ENCODE measurements at places on chromosomes 6 and 20.
A peak's percentile ranks its signal among the peaks of the same experiment; 100 is the strongest.

DNA sequence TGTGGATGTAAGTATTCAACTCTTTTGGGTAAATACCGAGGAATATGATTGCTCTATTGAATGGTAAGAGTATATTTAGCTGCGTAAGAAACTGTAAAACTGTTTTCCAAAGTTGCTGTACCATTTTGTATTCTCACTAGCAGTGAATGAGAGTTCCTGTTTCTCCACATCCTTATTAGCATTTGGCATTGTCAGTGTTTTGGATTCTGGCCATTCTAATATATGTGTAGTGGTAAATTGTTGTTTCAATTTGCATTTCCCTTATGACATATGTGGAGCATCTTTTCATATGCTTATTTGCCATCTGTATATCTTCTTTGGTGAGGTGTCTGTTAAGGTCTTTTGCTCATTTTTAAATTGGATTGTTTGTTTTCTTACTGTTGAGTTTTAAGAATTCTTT, 29.3 kb upstream of the KAT14 start:
- DNase-seq, result no peak

GRCh38 chr6:46010771-46011170, 4.9 kb downstream of the CLIC5 start:
- no peak for DNase-seq

DNA sequence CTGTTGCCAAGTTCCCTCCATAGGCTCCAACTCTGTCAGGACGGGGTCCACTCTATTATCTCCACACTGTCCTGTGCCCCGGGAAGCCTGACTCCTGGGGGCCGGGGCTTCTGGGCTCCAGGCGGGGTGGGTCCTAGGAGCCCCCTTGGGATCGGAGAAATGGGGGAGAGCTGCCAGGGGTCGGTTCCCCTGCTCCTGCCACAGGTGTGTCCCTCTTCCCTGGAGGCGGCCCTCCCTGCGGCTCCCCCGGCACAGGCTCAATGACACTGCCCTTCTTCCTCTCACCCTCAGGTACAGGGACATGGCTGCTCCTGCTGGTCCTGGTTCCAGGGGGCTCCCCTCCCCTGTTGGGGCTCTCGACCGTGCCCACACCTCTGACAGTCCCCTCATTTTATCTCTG, 110.0 kb downstream of the DHX35 start:
- no peak for DNase-seq

GRCh38 chr20:12256806-12257205, 339.1 kb downstream of the BTBD3 start:
- DNase-seq, result no peak

- DNase-seq, result no peak
These were observed 108.4 kb downstream of the JAG1 start for GRCh38 chr20:10565191-10565921.

DNA sequence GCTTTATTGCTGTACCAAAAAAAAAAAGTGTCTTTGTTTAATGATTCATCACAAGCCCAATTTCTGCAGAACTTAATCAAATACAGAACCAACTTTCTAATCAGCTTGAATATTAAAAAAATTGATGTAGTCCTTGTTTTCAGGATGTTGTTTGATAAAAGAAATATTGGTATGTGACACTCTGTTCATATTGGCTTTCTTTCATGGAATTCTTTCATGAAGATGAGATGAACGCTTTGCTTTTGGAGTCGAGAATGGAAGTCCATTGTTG, 184.3 kb downstream of the ZNF217 start:
- DNase-seq, result no peak

- no peak for DNase-seq
These were observed 109.9 kb downstream of the PSMB1 start for GRCh38 chr6:170443151-170443662.

DNA sequence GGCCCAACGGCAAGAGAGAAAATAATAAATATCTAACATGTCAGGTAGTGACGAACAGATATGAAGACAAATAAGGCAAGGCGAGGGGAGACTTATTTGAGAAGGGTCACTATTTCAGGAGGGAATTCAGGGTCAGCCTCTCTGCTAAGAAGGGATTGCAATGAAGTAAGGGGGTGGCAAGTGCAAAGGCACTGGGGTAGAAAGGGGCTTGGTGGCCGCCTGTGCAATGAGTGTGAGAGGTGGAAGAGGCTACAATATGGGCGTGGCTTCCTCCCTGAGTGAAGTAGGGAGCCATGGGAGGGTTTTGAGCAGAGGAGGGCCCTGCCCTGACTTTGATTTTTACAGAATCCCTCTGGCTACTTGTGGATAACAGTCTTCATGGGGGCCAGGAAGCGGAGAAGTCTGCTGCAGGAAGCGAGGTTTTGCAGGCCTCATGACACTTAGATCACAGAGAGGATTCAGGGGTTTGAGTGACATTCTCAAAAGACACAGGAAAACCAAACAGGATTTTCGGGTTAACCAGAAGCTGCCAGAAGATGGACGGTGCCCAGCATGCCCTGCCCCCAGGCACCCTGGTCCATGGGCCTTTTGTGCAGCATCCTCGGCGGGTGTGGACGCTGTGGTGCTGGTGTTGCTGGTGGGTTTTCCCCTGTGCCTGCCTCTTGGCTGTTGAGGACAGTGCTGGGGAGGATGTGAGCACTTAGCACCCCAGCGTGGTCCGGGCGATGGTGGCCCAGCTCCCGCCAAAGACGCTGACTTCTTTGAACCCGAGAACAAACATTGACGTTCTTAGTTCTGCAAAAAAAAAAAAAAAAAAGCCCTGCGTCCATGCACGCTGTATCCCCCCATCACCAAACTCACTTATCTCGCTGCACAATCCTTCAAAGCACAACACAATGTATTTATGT, 124.2 kb upstream of the PTPN1 start:
- no peak for DNase-seq

DNA sequence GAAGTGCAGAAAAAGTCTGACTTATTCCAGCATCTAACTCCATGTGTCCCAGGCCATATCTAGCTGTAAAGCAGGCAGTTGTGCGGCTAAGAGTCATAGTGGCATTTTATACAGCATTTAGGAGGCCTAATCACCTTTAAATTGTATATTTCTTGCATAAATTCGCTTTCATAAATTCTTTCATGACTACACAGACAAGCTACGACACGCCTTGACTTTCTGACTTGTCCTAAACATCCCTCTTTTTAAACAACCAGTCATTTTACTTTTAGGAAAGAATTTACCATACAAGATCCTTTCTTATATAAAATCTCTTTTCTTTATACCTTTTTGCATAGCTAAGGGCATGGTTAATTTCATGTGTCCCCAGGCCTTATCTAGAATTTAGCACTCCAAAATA, 81.7 kb upstream of the THBS2 start:
- DNase-seq, result no peak

DNA sequence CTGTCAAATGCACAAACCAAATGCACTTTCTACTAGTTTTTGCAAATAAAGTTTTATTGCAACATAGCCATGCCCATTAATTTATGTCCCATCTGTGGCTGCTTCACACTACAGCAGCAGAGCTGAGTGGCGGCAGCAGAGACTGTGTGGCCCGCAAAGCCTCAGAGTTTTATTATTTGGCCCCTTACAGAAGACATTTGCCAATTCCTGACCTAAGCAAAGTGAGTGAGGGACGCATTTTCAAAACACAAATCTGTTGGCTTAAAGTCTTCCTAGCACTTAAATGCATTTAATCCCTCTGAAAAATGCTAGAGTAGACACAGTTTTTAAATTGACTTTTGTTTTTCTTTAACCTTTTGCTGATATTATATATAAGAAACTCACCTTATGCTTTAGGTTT, 126.4 kb downstream of the PHACTR3 start:
- DNase-seq, result no peak

DNA sequence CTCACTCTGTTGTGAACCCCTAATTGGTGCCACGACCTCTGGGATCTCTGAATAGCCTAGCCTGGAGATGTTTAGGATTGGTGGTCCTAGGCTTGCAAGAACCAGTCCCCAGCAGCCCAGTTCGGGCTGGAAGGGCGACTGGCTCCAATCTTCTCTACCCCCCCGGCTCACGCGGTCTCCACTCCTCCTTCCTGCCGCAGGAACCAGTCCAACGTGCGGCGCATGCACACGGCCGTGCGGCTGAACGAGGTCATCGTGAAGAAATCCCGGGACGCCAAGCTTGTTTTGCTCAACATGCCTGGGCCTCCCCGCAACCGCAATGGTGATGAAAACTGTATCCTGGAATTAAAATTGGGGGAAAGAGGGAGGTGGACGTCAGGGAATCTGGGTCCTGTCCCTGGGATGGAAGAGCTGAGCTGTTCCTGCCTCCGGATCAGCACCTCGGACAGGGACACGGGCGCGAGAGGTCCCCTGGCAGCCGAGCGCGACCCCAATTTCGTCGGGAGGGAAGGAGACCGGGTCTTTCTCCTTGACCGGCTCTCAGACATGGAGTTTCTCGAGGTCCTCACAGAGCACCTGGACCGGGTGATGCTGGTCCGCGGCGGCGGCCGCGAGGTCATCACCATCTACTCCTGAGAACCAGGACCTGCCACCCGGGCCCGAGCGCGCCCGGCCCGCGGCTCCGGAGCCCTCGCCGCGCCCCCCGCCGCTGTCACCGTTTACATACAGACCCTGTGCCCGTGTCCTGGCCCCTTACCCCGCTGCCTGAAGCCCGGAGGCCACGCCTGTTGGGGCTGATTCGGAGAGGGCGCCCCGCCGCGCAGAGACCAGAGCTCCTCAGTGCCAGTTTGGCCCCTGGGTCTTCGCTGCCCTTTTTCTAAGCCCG, 28.2 kb downstream of the SLC12A5 start:
- no peak for DNase-seq

- DNase-seq, result no peak
These were observed 187.4 kb downstream of the SLC16A10 start for GRCh38 chr6:111274593-111275217.

DNA sequence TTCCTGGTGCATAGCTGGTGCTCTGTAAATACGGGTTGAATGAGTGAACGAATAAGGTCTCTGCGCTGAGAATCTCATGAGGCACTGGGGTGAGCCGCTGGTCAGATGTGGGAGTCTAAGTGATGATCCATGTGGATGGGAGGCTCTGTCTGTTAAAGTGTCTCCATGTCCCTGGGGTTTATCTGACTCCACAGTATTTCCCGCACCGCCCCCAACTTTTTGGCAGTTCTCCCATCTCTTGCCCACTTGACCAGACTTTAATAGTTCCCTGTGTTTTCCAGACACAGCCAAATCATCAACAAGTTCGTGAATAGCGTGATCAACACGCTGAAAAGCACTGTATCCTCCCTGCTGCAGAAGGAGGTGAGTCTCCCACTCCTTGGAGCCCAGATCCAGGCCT, 9.9 kb downstream of the BPIFA2 start:
- DNase-seq, result no peak

- DNase-seq, result no peak
These were observed 54.9 kb downstream of the LY86 start for GRCh38 chr6:6643398-6643797.

- DNase-seq, result no peak
These were observed 472.9 kb upstream of the ZNF337 start for GRCh38 chr20:26169506-26169905.

DNA sequence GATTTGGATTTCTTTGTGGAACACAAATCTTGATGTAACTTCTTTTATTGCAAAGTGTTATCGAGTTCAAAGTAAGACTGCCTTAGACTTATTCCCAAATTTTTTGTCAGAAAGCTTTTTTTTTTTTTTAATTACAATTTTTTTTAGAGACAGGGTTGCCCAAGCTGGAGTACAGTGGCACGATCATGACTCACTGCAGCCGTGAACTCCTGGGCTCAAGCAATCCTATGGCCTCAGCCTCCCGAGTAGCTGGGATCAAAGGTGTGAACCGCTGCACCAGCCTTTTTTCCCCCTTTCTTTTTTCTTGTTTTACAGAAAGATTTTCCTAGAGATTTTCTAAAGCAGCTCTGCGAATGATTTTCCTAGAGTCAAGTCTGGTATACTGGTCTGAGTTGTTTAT, 2.8 kb downstream of the RIOK1 start:
- DNase-seq, result no peak

DNA sequence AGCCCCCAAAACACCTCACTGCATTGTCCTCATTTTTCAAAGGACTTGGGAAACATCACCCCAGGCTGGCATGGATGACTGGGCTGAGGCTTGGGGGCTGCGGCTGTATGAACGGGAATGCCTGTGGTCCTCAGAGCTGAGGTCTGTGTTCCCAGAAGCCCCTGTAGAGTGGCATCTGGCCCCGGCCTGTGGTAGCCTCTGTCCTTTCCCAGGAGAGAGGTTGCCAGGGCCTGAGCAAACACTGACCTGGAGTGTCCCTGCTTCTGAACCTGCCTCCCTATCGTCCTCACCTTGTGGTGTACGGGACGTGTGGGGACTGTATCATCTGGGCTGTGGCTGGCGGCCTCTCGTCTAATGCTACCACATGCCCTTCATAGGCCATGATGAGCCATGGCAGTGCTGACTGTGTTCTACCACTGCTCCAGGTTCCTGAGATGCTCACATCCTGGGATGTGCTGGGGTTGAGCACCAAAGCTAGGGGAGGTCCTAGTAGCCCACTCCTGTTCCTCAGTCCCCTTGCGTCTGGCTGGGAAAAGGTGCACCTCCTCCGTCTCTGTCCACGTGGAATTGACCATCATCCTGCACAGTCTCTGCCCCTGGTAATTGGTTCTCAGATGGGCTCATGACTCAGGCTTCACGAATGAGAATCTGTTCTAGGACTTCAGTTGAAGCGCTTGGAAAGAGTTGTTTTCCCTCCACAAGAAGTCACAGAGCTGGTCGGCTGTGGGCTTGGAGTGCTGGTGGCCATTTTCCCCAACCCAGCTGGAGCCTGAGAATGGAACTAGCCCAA, 27.6 kb downstream of the PHACTR3 start:
- no peak for DNase-seq

- DNase-seq, result no peak
These were observed 18.9 kb downstream of the PERP start for GRCh38 chr6:138088326-138088762.

- DNase-seq, result no peak
These were observed 185.7 kb downstream of the ASCC3 start for GRCh38 chr6:100695445-100695844.

GRCh38 chr6:12394170-12394569, 104.0 kb downstream of the EDN1 start:
- DNase-seq, result no peak

DNA sequence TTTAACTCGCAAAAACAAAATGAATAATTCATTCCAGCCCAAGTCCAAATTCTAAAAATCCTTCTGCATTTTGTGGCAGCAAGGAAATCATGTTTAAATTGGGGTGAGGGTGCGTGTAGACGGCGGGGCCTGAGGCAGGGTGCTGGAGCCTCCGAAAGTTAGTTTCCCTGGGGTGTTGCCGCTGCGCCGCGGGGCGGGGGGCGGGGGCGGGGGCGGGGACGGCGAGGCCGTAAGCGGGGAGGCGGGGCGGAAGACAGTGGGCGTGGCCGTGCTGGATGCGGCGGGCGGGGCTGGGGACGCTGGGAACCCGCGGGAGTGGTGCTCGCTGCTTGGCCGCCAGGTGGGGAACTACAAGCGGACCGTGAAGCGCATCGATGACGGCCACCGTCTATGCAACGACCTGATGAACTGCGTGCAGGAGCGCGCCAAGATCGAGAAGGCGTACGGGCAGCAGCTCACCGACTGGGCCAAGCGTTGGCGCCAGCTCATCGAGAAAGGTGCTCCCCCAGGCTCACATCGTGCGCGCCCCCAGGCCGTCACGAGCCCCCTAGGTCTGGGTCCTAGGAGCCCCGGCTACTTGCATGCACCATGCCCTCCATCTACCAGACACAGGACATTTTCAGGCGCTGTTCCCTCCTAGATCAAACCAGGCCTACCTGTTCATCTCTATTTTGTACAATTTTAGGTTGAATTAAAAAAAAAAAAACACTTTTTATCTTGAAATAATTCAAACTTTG, 29.0 kb downstream of the SPDEF start:
- peak; percentile 89 for DNase-seq

- no peak for DNase-seq
These were observed 59.2 kb downstream of the TENT5A start for GRCh38 chr6:81693266-81693665.
